Melanocyte of skin (primary cell): ENCODE measurements at places on chromosomes 3 and 15. TPM values are rescaled to one million over a fixed set of nuclear protein-coding genes. Genes with fewer than 3 reads are reported as not detected.

Gene C3orf38
- total RNA-seq: 33.0 and 42.2 TPM in 2 replicates

Gene HRG
- not detected in 2 replicates for total RNA-seq

Gene EMC7
- 67.3 and 76.3 TPM in 2 replicates for total RNA-seq

Gene SCN11A
- total RNA-seq: not detected in 2 replicates
